ENCODE measurements at places on chromosomes 3 and 15.

DNA sequence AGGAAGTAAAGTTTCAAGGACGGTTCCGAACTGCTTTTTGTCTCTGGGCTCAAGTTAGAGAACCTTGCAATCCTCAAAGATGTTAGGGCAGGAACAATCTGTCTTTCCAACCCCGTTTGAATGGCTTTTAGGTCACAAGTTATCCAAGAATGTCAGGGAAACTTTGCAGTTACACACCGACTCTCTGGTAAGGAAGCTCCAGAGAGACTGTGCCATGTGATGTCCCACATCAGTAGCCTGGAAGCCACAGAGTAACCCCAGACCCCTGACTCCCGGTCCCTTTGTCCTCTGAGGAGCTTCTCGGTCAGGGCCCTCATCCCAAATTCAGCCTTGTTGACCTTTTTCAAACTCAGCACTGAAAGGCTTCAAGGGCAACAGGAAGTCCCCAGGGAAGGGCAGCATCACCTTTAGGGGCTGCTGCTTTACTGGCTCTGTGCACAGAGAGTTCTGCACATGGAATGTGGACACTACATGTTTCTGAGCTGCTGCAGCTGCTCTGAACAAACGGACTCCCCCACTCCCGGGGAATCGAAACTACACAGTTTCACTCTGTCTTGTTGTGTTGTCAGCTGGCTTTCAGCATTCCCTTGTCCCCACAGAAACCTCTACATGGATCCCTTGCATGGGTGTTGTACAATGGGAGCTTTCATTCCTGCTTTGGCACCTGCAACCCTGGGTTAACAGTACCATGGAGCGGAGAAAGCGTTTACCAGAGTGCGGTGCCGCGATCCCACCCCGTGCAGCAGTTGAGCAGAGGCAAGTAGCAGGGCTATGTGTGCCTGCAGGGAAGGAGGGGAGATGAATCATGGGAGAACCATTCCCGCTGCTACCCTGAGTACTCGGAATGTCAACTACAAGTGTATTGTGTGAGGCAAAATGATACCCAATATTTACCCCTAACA, 408.2 kb upstream of the THBS1 start:
- no peak for DNase-seq

- peak; percentile 46 for DNase-seq
Observed at GRCh38 chr3:129554356-129555152, 11.6 kb downstream of the H1-8 start.

- DNase-seq, result no peak
Observed at GRCh38 chr15:64680097-64680496, 95.3 kb downstream of the RBPMS2 start.

GRCh38 chr15:89179966-89180875, 41.2 kb downstream of the RLBP1 start:
- DNase-seq, result no peak

DNA sequence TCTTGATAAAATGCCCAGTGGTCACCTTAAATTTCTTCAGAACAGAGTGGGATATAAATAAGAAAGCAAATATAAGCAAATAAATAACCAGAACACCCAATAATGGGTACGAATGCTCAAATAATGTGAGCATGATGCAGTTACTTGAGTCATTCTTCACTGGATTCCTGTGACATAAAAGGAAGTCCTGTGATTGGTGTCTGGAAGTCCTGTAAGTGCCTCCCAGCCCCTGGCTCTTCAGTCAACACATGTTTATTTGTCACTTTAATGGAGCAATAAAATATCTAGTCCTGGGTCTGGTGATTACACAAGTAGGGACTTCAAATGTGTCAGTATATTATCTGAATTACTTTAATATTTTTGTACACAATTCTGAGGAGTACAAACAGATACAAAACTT, 30.4 kb downstream of the TMEM212 start:
- no peak for DNase-seq

GRCh38 chr3:160447544-160447943, 2.0 kb downstream of the TRIM59 start:
- DNase-seq, result peak; percentile 70

- peak; percentile 62 for DNase-seq
Observed at GRCh38 chr15:90862964-90863778, 5.2 kb upstream of the FURIN start.

DNA sequence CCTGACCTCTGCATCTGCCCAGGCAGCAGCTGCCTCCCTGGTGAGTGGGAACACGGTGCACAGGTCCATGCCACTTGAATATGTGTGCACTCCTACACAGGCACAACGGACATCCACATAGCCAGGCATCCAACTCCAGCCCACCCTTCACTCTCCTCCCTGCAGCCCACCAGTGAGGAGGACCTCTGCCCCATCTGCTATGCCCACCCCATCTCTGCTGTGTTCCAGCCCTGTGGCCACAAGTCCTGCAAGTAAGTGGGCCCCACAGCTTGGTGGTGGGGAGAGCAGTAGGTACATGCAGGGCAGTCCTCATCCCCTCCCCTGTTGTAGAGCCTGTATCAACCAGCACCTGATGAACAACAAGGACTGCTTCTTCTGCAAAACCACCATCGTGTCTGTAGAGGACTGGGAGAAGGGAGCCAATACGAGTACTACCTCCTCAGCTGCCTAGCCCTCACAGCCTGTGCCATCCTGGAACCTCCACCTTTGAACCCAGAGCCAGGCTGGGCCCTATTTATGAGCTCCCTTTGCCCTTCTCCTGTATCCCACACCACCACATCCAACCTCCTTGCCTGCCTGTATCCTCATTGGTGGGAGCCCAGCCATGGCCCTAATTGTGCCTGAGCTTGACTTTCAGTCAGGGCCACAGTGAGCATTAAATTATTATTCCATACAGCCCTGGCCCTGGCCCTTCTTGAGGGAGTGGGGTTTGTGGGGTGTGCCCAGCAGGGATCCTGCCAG, 1.5 kb upstream of the AMIGO3 start:
- no peak for DNase-seq

DNA sequence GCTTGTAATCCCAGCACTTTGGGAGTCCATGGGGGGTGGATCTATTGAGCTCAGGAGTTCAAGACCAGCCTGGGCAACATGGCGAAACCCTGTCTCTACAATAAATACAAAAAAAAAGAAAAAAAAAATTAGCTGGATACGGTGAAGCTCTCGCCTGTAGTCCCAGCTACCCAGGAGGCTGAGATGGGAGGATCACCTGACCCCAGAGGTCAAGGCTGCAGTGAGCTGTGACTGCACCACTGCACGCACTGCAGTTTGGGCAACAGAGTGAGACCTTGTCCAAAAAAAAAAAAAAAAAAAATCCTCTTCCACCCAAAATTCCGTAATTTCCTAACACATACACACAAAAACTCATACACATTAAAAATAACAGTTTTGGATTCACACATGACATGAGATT, 2.2 kb downstream of the ANO10 start:
- DNase-seq, result no peak

- no peak for DNase-seq
Observed at GRCh38 chr3:127789990-127790881, 32.1 kb downstream of the MGLL start.

DNA sequence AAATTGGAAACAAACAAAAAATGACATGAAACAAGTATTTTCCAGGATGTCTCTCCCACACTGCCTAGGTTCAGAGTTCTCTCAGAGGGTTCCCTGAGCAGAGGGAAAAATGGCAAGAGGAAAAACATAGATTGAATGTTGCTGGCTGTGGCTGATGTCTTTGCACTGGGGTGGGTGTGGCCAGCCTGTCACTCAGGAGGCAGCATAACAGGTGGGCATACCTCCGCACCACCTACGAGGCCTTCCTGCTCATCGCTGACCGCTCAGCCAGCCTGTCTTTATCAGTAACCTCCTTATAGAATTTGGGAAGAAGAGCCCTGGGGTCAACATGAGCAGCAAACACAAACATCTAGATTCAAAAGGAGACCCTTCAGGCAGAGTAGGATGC, 216.6 kb upstream of the UMPS start:
- no peak for DNase-seq

DNA sequence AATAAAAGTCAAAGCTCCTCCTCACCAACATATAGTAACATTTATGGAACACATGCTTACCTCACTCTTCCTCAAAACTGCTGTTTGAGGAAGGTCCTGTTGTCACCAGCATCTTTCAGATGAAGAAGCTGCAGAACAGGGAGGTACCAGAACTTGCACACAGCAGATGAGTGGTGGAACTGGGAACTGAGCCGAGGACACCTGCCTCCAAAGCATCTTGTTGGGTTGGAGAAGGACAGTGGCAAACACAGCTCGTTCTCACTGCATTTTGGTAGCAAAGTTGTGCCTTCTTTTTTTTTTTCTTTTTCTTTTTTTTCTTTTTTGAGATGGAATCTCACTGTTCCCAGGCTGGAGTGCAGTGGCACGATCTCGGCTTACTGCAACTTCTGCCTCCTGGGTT, 76.0 kb downstream of the CEMIP start:
- DNase-seq, result no peak

- DNase-seq, result no peak
Observed at GRCh38 chr3:168647582-168647981, 551.9 kb upstream of the GOLIM4 start.

DNA sequence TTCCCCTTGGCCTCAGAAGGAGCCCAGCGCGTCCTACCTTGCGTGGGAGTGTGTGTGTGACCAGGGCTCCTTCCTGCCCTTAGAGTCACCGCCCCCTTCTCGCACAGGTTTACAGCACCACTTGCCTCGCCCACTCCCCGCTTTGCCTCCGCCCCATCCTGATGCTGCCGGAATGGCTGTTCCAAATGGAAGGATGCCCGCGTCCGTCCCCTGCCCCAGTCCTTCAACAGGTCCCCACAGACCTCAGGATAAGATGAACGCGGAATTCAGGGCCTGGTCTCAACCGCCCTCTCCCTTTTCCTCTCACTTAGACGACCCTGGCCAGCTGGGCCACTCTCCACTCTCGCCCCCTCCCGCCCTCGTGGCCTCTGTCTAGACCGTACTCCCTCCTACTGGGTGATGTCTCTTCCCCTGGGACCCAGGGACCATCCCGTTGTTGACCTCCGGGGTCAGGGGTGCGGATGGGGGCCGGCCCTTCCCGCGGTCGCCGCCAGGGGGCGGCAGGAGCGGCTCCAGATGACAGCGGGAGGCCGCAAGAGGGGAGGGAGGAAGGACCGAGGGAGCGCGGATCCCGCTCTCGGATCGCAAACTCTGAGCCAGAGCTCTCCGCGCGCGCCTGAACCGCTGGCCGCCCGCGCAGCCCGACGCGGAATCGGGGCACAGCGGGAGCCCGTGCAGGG, at the start of gene THSD4:
TSS of gene THSD4 (plus strand) at position 585 of the 680 bp plus-strand sequence.
- peak; percentile 71 for DNase-seq

DNA sequence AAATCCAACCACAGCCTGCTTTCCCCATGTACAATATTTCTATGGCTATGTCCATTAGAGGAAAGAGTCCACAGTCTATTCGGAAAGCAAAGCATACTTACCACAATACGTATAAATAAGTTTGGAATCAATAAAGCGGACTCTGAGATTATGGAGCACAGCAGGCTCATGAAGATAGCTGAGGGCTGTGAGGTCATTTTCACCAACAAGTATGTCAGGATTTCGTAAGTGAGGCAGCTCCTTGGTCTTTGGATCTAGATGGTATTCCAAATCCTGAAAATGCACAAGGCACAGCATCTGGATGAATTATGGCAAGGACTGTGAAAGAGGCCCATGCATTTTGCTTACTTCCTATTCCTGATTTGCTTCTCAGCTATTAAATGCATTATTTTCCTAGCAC, 100.4 kb downstream of the MYO5A start:
- no peak for DNase-seq

DNA sequence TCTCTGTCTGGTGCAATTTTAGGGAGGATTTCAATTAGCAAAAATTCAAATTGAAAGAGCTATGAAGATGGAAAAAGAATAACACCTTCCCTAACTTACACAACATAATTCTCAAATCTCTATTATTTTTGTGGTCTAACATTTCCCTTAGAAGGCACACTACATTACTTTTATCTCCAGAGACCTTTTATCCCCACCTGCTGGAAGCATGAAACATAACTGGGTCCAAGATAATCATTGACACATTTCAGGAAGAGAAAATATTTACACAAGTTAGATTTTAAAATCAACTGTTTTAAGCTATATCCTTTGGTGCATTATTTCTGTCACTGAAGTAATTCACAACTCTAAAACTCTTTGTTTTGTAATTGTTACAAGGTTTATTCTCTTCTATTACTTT, 779.5 kb downstream of the ROBO1 start:
- DNase-seq, result peak; percentile 18

DNA sequence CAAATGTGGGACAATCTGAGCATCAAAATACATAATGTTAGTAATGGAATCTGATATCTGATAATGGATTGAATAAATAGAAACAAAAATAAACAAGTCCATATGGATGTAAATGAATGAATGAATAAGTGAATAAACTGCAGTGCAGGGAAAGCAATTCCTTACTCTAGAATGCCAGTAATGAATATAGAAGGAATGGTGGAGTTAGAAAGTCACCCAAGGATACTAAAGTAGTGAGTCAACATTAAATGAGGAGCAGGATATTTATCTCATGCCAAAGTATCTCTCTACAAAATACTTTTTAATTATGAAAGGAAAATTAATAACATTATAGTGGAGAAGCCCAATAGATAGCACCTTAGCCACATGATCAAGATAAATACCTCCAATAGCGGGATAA, 300.3 kb downstream of the FEZF2 start:
- DNase-seq, result no peak

DNA sequence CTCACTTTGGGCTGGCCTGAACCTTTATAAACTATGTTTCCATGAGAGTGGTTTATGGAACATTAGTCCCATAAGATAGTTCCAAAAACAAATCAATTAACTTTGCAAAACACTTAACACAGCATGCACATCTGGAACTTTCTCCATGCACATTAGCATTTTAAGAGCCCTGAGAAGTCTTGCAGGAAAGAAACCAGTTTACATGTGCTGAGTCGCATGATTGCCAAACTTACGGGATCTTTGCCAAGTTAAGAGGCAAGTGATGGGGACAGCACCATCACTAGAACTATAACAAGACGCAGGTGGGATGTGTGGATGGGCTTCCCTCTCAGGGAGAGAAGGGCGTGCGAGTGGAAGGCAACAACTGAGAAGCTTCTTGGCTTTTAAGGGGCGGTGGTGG, 20.7 kb downstream of the ADAMTS9 start:
- no peak for DNase-seq

- peak; percentile 85 for DNase-seq
Observed at GRCh38 chr3:160027541-160028195, 39.0 kb downstream of the IL12A start.

DNA sequence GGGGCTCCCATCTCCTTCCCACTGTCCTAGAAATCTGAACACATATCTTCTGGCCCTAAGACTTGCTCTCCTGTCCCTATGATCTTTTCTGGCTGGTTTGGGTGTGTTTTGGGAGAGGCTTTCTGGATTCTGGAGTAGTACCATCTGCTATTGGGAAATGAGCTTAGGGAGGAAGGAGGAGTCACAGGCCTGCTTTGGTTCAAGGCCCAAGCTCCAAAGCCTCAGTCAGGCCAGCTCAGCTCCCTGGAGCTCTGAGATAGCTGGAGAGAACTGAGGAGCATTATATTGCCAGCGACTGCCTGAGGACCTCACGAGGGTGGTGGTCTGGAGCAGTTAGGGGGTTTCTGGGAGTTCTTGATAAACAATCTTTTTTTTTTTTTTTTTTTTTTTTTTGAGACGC, 18.7 kb downstream of the RASGRF1 start:
- DNase-seq, result no peak

- no peak for DNase-seq
Observed at GRCh38 chr3:173744479-173744878, 346.9 kb downstream of the NLGN1 start.

Measured in hematopoietic multipotent progenitor cell treated with erythropoietin and hydrocortisone succinate and interleukin-3 and kit ligand, for 6 days (in vitro differentiated cells).